Fibroblast of upper back skin (primary cell): ENCODE measurements at places on chromosomes 7 and 10.
A peak's percentile ranks its signal among the peaks of the same experiment; 100 is the strongest.

DNA sequence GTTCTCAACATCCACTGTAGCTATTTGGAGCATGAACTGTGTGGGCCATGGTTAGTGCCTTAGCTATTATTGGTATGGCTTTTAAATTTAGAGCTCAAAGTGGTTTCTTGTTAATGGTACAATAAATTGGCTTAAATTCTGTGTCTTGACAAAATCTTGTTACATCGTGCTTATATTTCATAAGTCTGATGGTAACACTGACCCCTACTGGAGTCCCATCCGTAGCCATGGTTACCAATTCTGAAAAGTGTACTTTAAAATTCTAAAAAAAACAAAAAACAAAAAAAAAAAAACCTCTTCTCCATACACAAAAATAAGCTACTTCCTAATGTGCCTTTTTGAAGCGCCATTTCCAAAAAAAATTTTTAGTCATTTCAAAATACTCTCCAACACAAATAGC lies 6.4 kb upstream of the RPP30 start:
- no peak for DNase-seq

DNA sequence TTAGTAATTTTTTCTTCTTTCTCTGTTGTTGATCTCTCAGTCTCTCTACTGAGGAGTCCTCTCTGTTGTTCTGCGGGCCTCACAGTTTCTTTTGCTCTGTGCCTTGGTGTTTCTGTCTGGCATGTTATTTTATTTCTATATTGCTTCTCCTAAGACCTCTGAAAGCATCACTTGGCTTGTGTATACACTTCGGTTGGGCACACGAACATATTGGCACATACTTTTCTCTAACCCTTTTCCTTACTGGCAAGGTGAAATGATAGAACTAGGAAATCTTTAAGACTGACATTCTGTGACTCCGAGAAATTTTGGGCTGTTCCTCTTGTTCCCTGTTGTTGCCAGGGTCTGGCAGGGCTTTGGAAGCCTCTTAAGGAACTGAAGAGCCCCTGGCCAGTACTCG lies 148.9 kb downstream of the CELF2 start:
- DNase-seq: no peak

- peak; percentile 17 for DNase-seq
Measured at GRCh38 chr10:10533437-10533836, 484.2 kb upstream of the CELF2 start.

DNA sequence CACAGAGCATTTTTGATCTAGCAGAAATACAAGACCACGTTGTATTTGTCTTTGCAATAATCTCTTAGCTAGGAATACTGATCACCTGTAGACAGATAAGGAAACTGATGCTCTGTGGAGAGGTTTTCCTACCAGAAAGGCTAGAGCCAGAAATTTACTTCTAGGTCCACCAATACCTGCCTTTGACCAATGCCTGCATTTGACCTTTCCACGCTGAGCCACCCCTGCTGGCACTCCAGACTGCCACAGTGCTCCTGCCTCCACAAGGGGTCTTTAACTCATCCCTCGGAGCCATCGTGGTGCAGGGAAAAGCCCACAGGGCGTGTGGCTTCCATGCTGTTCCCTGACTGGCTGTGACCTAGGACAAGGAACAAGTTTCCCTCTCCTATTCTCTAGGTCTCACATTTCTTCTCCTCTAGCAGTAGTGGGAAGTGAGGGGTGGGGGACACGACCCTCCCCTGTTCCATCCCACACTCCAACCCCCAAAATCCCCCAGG lies 1.5 kb upstream of the ELN start:
- DNase-seq: no peak

DNA sequence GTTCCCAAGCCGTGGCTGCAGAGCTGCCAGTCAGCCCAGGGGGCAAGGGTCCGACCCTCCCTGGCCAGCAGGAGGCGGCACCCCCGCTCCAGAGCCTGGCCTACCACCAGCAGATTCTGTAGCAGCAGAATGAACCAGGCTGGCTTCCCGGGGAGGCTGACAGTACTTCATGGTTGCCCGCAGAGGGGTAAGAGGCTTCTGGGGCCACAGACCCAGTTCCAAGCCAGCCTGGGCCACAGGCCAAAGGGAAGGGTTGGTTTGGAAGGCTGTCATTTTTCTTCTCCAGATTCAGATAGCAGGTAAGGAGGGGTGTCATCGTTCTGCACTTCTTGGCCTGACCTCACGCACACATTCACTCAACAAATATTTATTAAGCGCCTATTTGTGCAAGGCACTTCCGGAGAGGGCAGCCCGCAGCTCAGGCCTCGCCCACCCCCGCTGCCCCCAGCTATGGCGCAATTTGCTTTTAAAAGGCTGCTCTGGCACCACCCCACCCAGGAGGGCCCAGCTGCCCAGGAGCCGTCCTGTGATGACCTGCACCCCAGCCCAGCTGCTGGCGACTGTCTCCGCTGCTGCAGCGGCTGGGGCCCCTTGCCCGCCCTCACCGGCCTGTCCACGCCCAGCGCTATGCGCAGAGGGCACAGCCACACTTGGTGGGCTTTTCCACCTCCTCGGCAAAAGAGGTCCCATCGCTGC lies 168.5 kb downstream of the LCOR start:
- no peak for DNase-seq

DNA sequence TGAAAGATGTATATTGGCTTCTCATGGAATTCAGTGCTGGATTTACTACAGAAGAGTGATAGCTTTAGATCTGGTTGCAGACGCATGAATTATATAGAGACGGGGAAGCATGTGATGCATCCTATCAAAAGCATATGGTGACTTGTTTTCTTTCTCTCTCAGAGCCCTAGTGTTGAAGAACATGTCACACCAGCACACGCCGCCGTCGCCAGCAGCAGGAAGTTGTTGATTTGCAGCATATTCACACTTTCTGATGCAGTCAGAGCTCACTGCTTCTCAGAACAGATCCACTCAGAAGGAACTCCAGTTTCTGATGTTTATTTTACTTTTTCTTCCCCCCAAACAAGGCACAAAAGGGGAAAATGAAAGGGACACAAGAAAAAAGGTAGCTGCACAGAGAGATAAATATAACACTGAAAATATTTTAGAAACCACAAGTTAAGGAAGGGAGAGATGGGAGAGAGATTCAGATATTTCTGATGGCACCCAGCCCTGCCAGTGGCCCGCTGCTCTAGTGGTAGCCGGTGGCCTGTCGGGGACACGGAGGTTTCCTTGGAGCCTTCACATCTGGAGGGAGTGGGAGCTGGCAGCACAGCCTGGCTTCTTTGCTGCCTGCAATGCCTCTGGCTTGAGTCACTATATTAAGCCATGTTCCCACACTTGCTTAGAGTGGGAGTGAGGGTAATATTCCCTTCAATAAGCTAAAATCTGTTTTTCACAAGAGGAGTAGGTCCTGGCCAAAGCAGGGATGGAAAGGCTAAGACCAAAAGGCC lies 123.2 kb downstream of the NRP1 start:
- DNase-seq: peak; percentile 77

DNA sequence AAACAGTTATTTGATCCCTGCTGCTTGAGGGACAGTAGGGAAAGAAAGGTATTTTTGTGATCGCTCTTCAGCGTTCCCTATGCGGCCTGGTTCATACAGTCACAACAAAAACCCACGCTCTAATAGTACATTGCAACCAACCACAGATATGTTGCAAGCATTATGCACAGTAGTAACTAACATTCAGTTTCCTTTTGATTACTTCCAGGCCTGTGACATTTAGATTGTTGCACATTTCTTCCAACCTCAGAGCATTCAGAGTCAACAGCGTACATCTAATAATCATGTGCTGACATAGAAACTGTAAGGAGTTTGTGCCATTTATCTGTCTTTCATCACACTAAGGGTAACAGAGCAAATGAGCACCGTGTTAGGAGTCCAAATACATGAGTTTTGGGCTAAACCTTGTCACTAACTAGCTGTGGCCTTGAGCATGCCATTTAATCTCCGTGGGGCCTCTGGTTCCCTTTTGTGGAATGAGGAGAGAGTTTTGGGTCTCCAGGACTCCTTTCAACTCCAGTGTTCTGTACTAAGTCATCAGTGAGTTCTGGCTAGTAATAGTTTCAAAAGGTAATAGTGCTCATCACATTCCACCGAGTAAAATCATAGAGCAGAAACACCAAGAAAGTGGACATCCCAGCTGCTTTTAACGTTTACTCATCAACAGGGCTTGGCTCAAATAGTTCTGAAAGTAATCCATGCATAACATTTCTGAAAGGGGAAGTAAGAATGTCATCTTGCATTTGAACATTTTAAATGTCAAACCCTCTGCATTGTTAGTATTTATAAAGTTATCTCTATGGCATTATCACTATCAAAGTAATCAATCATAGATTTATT lies 99.0 kb upstream of the FZD1 start:
- DNase-seq: peak; percentile 94

DNA sequence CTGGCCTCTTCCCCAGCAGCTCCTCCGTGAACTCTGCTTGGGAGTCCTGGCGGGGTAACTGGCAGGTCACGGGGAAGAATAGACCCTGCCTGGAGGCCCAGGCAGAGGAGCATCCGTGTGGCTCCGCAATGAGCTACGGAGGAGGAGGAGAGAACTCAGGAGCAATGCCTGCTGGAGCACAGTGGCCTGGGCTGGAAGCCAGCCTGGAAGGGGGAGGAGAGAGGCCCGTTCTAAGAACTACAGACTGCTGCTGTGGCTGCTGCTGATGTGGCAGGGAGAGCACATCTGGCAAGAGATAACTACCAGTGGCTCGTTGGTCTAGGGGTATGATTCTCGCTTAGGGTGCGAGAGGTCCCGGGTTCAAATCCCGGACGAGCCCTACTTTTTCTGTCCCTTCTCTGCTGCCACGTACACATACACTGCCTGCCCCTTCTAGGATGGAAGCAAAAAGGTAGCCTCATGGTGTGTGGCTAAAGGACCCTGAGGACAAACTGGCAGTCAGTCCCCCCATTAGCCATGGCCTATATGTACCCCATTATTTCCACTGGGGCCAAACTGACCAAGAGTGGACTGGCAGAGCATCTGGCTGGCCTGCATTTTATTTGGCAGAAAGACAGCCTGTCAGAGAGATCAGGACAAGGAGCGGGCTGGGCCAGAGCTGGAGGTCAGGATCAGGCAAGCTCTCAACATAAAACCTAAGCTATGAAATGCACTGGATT lies 7.7 kb upstream of the OPN1SW start:
- peak; percentile 92 for DNase-seq

DNA sequence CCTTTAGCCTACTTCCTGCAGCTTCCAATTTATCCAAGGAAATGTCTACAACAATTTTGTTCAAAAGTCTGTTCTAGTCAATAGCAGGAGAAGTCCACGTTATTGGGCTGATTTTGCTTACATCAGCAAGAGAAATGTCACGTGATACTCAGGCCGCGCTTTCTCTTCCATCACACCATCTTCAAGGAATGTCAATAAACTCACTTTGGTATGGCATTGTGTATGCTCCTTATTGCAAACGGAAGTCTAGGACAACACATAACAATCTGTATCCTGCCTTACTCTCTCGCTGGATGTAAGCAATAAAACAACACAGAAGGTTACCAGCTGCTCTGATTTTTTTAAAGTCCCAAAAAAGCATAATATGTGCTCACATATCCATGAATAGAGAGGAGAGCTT lies 17.1 kb upstream of the STK17A start:
- DNase-seq: peak; percentile 60

DNA sequence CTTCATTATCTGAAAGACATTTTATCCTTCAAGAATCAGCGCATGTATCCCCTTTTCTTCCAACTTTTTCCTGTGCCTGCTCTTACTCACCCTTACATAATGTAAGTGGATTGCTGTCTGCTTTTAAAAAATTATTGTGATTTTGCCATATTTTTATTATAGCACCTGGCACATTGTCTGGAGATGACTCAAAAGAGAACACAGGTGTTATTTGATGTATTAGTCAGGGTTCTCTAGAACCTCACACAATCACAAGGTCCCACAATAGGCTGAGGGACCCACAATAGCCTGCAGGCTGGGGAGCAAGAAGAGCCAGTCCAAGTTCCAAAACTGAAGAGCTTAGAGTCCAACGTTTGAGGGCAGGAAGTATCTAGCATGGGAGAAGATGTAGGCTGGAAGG lies 390.0 kb downstream of the EXOC4 start:
- no peak for DNase-seq

GRCh38 chr10:13631594-13631993 lies 44.8 kb downstream of the PRPF18 start:
- DNase-seq: no peak

DNA sequence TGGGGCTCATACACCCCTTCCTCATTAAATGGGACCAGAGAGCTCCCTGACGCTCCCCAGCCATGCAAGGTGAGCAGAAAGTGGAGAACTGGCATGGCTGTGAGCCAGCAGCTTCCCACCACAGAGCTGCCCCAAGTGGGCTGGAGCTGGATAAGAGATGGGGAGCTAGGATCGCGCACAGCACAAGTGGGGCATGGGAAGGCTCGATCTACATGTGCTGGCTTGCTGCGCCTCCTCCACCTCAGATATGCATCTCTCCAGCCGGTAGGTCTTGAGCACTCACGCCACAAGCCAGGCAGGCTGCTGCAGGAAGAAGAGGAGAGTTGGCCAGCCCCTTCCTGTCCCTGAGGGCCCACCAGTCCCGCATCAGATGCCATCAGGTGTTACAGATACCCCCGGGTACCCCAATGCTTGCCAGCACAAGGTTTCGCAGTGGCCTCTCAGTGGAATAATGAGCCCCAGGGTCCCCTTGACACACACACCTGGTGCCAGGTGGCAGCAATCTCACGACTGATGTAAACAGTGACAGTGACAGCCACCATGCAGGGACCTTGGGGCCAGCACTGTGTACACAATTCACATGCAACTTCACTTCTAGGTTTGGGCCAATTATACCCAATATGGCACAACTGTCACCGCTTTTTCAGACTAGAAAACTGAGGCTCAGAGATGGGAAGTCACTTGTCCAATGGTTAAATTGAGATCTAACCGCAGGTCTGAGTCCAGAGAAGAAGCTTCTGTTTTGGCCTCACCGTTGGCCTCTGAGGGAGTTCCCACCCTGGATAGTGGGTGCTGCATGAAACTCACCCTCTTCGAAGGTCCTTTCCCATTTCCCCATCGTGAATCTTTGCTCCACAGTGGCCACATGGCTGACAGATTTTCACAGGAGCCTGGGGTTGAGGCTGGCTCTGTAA lies 79.3 kb downstream of the OAT start:
- DNase-seq: no peak

- DNase-seq: peak; percentile 41
Measured at GRCh38 chr10:114043532-114044246, at the start of gene ADRB1. ADRB1 (plus strand) TSS chr10:114043866; CDS start chr10:114044133, 267 bp downstream.

GRCh38 chr7:36367561-36368077 lies 22.0 kb upstream of the ANLN start:
- no peak for DNase-seq

- DNase-seq: peak; percentile 18
Measured at GRCh38 chr7:54260941-54261371, 281.2 kb upstream of the VSTM2A start.

- DNase-seq: peak; percentile 88
Measured at GRCh38 chr7:55192723-55193122, 172.4 kb upstream of the LANCL2 start.

GRCh38 chr7:82230811-82231581 lies 212.6 kb downstream of the CACNA2D1 start:
- DNase-seq: no peak

DNA sequence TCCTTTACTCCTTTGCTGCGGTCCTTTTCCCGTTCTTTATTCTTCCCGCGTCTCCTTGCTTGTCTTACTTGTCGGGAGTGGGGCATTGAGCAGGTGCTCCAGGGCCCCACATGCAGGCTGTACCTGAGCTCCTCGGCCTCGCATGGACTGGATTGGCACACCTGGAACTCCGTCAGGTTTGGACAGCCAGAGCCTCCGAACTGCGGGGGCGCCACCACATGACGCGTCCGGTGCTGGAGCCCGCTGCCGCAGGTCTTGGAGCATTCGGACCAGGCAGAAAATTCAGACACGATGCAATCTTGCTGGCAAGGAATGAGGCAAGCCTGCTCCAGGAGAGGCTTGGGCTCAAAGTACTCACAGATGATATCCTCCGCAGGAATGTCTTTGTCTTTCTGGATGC lies 195.7 kb downstream of the THSD7A start:
- DNase-seq: no peak
